Stimulated activated CD8-positive, alpha-beta memory T cell treated with anti-CD3 and anti-CD28 coated beads, Interleukin-15, amount 100 ng/mL, for 24 hours (primary cell): ENCODE measurements at places on chromosomes 6 and 20.
A peak's percentile ranks its signal among the peaks of the same experiment; 100 is the strongest.

DNA sequence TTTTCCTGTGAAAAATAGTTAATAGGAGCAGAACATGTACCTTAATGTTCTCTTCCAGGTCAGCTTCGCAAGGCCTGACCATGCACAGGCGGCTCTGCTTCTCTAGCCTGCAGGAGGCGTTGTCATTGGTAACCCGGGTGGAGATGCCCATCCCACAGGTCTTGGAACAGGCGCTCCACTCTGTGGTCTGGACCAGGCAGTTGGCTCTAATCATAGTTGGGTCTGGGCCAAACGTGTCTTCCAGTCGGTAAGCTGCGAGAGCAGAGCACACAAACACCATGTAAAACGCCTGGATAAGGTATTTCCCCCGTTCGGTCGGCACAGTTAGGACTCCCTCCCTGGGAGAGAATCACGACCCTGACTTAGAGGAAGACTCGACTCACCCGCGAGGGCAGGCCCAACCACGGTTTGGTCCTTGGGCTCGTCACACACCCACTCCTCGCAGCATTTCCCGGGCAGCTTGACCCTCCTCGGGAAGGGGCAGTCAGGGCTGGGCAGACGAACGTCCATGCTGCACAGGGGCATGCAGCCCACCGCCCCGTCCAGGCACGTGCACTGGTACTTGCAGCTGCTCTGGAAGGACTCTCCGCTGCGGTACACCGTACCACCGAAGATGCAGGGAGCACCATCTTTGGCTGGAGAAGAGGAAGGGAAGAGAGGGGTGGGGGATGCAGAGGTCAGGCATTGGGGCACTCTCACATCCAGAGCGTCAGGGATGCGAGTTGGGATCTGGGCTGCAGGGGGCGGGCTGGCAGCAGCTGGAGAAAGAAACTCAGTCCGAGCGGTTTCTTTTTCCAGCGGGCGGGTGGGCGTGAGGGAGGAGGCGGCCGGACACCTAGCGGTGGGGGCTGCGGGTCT is 1.0 kb downstream of the CCN2 start:
- DNase-seq, result no peak

DNA sequence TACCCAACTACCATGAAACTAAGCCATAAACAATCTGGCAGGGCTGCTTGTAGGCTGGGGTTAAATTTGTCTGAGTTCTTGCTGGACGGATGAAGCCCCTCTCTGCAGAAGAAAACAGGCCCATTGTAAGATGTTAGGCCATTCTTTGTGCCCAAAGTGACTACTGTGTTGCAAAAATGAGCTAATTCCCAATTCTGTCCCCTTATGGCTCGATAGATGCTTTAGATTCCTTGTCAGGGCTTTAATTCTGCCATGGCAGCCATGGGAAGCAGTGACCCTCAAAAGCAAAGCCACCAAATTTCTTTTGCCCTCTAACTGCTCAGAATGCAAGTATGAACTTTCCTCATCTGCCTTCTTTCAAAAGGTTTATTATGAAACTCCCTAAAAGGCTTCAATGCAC is 45.2 kb downstream of the LAMA4 start:
- DNase-seq, result no peak

DNA sequence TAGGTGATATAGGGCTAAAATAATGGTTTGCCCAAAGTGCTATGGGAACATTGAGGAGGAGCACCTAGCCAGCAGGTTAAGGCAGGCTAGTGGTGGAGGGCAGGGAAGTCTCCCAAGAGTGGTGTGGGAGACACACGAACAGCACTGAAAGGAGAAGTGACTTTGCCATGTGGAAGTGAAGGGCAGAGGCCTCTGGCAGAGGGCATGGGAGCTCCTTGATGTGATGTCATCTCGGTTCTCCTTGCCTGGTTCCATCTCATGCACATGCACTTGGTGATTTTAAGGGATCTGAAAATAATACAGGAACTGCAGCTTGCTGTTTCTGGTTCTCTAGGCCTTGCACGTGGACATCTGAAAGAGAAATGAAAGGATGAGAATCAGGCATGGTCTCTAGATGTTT is 4.7 kb upstream of the MAP3K4 start:
- no peak for DNase-seq

GRCh38 chr20:44173116-44173515 is 13.9 kb downstream of the JPH2 start:
- no peak for DNase-seq

DNA sequence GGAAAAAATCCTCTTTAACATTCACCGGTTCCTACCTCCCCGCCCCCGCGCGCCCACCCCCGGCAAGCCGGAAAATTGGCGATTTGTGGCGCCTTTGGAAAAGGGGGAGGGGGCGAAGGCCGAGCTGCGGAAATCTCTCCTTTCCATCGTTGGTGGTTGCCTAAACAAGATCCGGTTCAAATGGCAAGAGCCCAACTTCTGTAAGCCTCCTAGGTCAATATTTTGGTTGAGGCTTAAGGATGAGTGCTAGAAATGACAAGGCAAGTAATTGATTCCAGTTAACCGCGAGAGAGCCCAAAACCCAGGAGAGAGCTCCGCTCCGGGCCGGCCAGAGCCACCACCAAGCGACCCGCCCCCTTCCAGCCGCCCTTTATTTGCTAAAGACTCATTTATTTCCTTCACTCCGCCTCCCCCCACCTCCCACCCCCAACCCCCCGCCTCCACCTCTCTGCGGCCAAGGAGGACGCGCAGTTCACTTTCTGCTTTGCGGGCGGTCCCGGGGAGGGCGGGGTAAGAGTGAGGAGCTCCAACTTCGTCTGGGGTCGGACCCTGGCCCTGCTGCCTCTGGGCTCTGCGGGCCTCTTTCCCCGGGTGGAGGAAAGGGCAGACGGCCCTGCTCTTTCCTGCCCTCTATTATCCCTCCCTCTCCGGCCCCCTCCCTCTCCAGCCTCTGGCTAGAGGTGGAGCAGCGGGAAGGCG is 838 bp upstream of the NKX2-2 start:
- DNase-seq, result no peak

GRCh38 chr20:50191065-50191543 is 474 bp downstream of the CEBPB start:
- peak; percentile 35 for DNase-seq

- no peak for DNase-seq
Observed at GRCh38 chr6:32973144-32974015, 5.0 kb downstream of the BRD2 start.

DNA sequence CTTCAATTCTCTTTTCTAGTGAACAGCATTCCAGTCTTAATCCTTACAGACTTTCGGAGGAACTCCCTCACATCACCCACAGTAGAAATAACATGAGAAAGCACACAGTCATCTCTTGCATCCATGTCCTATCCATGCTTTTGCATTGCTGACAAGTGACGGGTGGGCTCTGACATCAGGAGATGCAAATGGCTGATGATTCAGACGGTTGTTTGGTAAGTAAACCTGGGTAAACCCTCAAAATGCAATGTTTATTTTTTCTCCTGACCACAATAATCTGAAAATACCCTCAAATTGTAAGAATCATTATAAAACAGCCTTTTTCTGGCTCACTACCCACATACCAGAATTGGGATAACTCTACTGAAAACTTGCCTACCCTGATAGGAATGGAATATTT is 792.0 kb downstream of the MAFB start:
- no peak for DNase-seq

DNA sequence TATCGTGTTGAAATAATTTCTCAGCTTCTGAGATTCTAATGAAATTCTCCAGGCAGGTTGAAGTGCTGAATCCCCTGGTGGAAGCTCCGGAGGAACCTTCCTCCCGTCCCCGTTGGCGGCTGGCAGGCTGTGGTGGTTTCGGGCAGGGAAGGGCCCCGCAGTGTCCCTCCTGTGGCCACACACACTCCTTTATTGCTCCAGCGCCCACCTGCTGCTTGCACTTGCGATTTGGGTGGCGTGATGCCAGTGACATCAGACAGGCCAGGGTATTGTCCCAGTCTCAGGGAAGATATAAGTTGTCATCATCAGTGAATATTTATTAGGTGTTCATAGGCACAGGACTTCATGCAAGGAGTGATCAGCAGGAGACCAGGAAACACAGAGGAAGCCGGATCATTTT is 530.4 kb downstream of the QKI start:
- DNase-seq, result no peak

DNA sequence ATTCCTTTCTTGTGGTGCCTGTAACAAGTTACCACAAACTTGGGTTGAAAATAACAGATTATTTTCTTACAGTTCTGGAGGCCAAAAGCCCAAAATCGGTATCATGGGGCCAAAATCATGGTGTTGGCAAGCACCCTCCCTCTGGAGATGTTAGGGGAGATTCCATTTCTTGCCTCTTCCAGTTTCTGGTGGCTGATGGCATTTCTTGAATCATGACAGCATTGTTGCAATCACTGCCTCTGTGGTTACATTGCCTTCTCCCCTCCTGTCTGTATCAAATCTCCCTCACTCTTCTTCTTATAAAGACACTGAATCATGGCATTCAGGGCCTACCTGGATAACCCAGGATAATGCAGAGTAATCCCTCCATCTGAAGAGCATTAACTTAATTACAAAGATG is 17.9 kb upstream of the TENT5A start:
- no peak for DNase-seq

- DNase-seq, result no peak
Observed at GRCh38 chr20:6956574-6956973, 189.1 kb downstream of the BMP2 start.

GRCh38 chr20:31764641-31765305 is 25.7 kb downstream of the TPX2 start:
- no peak for DNase-seq

- no peak for DNase-seq
Observed at GRCh38 chr20:33629533-33629932, 32.6 kb upstream of the C20orf144 start.

GRCh38 chr6:44078827-44079671 is 48.2 kb downstream of the MRPL14 start:
- peak; percentile 42 for DNase-seq

DNA sequence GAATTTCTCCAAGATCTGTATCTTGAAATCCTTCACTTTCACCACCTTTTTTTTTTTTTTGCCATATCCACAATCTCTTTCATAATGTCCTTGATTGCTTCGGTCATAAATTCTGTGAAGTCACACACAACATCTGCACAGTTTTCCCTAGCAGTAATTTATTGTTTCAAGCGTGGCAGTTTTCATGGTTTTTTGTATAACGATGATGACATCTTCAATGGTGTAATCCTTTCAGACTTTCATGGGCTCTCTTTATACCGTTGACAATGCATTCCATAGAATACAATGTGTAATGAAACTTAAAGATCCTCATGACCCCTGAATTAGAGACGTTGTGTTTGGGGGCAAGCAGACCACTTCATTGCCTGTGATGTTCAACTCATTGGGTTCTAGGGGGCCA is 693.1 kb downstream of the PTPRT start:
- DNase-seq, result no peak

DNA sequence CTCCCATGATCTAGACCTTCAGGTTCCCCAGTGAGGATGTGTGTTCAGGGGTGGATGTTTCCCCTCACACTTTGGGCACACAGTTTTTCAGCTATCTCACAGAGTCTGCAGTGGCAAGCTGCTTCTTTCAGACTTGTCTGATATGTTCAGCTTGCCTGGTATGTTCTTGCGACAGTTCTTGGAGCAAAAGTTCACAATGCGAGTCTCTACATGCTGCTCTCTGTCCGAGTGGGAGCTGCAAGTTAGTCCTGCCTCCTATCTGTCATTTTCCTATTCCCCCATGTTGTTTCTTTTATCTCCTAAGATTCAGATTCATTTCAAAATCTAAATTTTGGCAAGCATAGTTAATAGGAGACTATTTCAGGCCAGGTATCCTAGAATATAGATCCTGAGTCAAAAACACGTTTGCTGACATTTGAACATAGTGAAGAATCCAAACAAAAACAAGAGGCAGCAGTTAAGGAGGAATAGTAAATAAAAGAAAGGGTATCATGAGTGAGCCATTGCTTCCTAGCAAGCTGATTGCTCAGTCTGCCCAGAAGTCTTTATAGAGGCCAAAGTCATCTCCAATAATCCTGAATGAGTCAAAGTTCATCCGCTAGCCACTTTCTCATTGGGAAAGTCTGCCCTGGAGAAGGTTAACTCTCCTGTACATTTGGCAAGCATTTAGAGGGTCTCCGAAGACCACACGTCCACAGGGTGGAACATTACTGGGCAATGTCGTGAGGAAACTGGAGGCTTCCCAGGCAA is 140.2 kb upstream of the MOCS1 start:
- DNase-seq, result no peak

DNA sequence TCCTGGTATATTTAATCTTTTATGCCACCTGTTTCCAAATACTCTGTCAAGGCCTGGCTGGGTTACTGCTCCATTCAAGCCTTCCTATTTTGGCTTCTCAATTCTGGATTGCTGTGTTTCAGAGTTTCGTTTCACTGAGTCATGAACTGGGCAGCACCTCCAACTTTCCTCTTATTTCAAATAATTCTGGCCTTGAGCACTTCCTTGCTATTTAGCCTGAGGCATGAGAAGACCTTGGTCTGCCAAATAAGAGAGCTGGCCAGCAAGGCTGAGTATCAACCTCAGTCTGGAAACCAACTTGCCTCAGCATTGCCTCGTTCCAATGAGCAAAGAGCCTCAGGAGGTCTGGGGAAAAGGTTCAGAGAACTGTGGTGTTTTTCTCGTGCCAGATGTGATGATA is 66.6 kb downstream of the TNFAIP3 start:
- no peak for DNase-seq

DNA sequence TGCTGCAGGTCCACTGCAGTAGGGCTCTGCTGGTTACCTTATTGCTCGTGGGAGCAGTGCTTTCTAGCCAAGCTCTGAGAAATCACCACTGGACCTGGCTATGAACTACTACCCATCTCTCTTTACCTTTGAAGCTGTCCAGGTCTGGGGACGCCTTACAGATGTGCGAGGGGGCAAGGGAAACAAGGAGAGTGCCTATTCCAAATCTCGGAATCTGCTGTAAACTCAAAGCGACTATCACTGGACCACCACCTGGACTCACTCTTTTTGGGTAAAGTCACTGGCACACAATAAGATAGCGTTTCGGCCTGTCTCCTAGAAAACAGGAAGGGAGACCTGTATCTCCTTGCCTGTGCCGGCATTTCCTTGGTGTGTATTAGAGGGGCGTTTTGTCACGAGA is 5.3 kb downstream of the NRN1 start:
- DNase-seq, result no peak

DNA sequence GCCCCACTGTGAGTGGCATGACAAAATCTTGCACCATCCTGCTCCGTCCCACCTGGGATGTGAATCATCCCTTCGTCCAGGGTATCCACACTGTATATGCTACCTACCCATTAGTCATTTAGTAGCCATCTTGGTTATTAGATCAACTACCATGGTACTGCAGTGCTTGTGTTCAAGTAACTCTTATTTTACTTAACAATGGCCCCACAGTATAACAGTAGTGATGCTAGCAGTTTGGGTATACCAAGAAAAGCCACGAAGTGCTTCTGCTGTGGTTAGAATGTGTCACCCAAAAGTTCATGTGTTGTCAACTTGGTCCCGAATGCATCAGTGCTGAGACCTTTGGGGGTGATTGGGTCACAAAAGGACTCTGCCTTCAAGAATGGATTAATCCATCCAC is 11.7 kb downstream of the OSER1 start:
- DNase-seq, result no peak

GRCh38 chr6:21840428-21840827 is 246.9 kb downstream of the SOX4 start:
- no peak for DNase-seq
